ENCODE measurements at places on chromosomes 3 and 15.

- no peak for DNase-seq
These were observed 76.9 kb upstream of the CDIN1 start for GRCh38 chr15:36502509-36502908.

DNA sequence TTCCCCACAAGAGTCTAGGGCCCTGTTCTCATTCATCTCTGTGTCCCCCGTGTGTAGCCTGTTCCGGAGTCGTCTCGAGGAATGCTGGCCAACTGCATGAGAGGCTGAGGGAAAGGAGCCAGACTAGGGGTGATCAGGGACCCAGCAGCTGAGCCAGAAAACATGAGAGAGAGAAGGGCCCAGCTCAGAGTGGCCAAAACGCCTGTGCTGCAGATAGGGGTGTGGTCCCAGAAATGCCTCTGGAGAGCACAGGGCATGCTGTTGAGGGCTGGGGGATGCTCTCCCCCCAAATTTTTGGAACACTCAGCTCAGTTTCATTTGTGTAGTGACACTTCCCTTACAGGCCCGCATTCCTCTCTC, 14.1 kb downstream of the CYP1A2 start:
- DNase-seq, result no peak

DNA sequence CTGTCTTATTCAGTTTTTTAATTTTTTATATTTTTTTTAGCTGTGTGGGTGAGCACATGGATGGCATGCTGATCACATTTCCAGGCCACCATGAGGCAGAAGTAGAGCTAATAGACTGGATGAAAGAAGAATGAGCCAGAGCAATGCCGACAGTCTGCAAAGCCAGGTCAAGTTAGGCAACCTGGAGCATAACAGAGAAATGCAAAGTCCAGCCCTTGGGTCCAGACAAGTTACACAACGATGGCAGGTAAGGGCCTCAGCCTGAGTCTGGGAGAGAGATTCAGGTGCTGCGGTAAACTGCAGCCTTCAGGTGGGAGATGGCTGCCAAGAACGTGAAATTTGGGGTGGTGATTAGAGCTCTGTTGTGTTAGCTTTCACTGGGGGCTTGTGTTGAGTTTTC, 84.0 kb upstream of the CACNA2D3 start:
- DNase-seq, result no peak

DNA sequence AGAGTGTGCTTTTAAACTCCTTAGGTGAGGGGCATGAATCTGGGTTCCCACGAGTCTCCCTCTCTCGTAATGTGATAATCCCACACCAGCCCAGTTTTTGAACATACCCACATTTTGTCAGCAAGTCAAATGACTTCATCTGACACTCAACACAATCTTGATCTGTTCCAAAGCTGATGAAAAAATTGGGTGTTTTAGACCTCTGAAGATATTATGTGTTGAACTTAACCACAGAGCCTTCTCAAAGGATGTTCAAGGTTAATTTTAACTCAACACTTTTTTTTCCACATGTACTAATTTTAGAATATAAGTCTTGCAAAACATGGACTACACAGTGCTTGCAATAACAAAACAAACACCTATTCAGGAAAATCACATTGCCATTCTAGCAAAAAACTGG, 123.1 kb downstream of the TGFBR2 start:
- DNase-seq, result no peak

DNA sequence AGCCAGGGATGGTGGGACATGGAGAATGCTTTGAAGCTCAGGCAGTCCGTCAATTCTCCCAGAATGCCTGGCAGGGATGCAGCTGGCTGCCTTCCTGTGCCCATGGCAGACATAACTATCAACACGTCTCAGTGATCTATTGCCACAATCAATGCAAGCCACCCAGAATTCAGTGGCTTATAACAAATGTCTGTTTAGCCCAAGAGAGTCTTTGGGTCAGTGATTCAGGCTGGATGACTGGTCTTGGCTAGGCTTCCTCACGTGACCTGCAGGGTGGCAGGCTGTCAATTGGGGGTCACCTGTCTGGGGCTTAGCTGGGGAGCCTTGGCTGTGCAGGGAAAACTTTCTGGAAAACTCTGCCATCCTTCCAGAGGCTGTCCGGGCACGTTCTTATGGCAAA, 213.1 kb upstream of the LRRFIP2 start:
- no peak for DNase-seq

DNA sequence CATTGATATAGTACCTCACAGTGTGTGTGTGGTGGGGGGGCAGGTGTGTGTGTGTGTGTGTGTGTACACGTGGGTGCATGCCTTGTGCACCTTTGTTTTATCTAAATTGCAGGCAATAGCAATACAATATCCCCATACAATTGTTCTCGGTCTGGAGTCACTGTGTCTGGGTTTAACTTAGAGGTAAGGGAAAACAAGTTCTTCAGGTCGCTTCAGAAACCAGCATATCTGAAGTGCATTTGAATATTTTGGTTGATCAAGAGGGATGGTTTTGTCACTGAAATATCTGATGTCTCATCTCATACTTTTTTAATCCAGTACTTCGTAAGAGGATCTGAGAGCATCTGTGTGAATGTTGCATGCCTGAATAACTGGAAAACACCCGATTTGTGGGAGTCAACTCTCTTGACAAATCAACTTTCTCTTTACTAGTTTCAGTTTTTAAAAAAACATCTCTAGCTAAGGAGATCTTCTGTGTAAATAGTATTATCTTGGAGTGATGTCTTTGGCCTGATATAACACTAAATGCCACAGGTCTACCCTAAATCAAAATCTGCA, 206.8 kb upstream of the NR2F2 start:
- DNase-seq, result no peak

DNA sequence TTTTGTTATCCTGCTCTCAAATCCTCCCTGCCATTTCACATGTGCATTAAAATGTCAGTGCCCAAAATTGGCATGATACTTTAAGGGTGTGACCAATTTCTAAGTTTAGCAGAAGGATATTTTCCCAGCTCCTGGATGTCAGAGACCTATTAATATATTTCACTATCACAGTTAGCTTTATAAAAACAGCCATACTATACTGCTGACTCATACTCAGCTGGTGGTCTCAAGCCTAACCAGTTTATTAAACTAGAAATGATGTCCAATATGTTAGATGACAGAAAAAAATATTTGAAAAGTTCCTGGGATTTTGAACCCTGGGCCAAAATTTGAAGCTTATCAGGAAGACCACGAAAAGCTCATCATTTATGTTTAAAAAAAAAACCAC, 60.9 kb upstream of the ZNF280D start:
- peak; percentile 92 for DNase-seq

GRCh38 chr3:71910108-71910507, 125.2 kb upstream of the PROK2 start:
- DNase-seq, result peak; percentile 6

DNA sequence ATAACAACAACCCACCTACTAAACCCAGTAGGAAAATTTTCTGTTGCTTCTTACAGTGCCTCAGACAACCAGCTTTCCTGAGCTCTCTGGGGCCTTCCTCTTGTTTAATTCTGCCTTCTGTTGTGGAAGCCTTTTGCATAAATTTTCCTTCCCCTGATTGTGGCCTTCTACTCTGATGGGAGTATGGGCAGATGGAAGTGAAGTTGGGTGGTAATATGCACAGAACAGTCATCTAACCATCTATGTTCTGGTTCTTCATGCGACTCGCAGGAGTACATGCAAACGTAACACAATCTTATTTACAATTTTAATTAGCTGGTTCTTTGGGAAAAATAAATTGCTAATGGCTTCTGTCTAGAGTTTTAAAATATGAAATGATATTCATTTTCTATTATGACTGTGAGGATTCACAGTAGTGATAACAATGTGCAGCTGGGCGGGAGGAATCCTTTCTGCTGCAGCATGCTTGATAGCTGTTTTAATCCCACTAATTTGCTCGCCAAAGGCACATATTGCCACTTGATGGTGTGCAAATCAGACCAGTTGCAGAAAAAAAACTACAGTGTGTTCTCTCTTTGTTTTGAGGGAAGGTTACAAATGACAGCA, 311.5 kb upstream of the ROPN1 start:
- DNase-seq, result no peak

DNA sequence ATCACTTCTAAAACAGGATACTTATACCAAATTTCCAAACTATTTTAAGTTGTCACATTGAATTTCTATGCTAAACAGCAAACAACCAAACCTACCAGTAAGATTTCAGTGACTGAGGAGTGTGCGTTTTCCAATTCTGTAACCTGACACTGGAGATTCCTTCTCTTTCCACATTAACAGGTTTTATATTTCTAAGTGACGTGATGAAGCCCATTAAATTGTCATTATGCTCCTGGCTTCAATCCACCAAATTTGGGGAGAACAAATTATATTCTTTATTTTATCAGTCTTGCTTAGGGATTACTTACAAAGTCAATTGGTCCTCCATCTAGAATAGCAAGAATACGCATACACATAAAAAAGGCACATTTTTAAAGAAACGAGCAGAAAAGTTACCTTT, 764.8 kb upstream of the NR2F2 start:
- DNase-seq, result no peak

DNA sequence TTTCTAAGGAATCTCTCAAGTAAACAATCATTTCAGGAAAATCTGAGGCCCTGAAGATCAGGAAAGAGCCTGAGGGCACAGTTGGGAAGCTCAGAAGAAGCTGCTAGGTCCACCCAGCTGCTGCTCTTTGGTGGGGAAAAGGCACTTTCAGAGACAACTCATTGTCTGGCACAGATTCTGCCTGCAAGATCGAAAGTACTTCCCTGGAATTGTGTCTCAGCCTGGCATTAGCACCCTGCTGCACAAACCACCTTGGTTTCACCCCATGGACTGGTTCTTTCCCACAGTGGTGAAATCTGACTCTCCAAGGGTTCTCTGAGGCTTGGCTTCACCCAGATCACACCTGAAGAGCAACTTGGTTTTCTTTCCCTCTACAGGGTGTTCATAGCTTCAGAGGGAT, 18.7 kb downstream of the THRB start:
- DNase-seq, result no peak
